ENCODE measurements at places on chromosomes 13 and 19.
A peak's percentile ranks its signal among the peaks of the same experiment; 100 is the strongest.

DNA sequence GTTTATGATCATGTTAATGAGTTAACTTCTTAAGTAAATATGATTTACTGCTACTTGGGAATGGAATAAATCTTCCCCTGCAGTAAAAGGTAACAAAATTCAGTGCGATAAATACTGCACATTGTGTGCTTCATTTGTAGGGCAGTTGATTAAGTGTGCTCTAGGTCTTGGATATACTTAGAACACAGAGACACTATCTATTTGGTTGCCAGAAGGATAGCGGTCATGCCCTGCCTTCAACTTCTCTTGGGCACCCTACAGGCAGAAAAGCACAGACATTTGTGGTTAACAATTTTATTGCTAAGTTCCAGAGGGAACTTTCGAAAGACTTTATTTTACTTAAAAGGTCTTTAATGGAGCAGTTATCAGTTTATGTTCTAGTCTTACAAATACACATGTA is 605.8 kb downstream of the PCDH9 start:
- no peak for DNase-seq

DNA sequence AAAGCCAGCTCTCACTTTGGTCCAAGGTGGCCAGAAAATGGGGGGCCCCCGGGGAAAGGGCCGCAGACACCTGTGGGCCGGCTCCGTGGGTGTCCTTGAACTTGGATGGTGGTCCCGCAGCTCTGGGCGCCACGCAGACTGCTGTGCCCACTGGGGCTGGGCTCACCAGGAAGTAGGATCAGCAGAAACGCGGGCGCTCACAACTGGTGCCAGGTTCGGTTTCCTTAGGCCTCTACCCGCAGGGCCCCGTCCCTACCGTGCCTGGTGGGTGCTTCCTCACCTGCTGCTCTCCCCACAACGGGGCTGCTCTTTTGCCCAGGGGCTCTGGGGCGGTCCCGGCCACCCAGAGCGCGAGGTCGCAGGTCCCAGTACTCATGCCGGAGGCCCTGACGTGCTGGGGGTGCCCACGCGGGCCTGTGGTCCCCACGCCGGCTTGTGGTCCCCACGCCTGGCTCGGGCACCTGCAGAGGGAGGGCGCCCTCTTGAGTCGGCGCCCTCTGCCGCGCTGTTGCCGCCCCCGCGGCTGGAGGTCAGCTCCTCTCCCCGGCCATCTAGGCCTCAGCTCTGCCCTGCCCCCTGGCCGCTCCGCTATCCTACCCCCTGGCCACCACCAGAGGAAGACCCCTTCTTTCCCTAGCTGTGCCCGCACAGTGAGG is 1303.6 kb downstream of the UQCRFS1 start:
- DNase-seq = no peak

DNA sequence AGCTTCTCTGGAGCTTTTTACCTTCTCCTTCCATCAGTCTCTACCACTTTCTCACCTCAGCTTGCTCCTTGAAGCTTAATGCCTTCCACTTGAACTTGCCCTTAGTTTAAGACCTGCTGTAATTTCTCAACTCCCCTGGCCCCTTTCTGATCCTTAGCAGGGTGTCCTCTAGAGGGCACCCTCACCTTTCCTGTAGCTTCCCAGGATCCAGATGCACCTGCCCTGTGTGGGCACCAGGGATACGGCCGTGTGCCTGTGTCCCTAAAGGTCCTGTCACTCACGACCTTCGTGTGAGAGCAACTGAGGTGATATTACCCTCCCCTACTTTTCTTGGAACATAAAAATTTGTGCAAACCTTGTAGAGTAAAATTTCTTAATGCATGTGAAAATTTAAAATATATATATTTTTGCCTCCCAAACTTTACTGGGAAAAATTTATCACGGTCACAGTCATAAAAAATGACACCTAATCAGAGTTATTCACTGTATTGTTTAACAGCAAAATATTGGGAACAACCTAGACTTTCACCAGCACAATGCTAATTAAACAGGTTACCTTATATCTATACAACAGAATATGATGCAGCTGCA is 46.4 kb downstream of the PSG3 start:
- peak; percentile 10 for DNase-seq

GRCh38 chr19:9073806-9074205 is 13.1 kb upstream of the OR1M1 start:
- DNase-seq = no peak

GRCh38 chr13:44758630-44759383 is 182.7 kb upstream of the TSC22D1 start:
- DNase-seq = no peak

DNA sequence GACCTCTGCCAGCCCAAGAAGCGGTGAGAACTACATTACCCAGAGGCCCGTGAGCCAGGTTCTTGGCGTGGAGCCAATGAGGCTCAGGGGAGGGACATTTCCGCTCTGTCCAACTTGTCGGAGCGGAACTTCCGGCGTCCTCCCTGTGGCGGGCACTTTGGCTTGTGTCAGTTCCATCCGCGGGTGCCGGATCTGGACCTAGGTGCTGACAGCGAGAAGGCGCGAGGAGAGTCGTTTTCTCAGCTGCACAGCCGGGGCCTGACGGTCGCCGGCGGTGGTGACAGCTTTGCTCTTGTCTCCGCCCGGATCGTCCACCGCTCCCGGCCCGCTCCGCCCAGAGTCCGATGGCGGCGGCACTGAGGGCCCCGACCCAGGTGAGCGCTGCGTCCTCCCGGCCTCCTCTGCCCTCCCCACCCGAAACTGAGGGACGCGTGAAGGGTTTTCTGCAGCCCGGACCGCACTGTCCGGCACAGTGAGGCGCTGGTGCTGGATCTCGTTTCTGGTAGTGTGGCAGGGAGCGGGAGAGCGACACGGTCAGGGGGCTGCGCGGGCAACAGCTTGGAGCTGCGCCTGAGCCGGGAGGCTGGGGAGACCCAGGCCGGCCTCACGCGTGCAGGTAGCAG is at the start of gene ZNF530:
Gene ZNF530, plus strand, starts transcription at position 125 of the 623 bp plus-strand sequence. CDS start 4,461 bp downstream, outside the sequence.
- DNase-seq = peak; percentile 91

DNA sequence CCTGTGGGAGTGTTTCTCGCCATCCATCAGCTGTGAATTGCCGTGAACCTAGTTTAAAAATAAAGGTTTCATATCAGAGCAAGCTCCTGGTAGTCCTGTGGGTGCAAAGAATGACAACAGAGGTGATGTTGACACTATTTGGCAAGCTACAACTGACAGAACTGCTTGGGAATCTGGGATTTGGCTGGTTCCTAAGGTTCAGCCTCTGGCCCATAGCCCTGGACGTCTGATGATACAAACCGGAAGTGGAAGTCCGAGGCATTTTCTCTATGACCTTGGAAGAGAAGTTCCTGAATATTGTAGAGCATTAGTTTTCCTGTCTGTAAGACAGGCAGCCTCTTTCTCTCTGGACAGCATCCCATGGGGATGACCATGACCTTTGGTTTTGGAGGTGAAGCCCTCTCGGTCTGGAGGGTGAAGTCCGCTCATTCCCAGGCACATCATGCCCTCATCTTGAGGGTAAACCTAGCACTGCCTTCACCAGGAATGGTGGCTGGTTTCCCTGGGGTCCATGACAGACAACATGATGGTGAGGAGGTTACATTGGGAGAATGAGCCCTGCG is 29.1 kb downstream of the GATAD2A start:
- DNase-seq = no peak

- no peak for DNase-seq
Measured at GRCh38 chr13:95924389-95924994, 128.7 kb downstream of the UGGT2 start.

- DNase-seq = no peak
Measured at GRCh38 chr13:45384474-45385174, 33.5 kb downstream of the SLC25A30 start.

DNA sequence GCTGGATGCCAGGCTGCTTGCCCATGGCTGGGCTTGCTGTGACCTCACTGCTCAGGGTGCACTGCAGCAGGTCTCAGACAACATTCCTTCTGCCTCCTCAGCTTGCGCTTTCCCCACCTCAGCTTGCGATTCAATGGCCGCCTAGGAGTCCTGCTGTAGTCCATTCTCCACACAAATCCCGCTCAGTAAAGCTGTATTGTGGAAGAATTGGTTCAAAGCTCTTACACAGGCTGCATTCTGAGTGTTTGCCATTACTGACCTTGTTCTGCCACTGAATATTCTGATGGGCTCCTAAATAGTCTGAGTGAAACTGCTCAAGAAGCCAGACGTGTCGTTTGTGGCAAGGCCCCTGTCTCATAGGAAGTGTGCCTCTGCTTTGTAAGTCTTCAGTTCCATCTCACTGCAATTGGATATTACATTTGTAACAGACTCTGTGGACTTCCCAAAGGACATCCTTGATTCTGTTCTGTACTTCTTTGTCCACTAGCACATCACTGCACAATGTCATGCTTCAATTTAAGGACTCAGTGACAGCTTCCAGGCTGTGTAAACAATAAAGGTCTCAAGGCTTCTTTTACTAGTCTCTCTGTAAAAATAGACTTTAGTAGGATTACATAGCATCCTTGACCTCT is 49.8 kb downstream of the KATNAL1 start:
- DNase-seq = no peak
